ENCODE measurements at places on chromosomes 3 and 15.

- DNase-seq = no peak
Measured at GRCh38 chr15:91692596-91692995, 160.9 kb upstream of the SLCO3A1 start.

DNA sequence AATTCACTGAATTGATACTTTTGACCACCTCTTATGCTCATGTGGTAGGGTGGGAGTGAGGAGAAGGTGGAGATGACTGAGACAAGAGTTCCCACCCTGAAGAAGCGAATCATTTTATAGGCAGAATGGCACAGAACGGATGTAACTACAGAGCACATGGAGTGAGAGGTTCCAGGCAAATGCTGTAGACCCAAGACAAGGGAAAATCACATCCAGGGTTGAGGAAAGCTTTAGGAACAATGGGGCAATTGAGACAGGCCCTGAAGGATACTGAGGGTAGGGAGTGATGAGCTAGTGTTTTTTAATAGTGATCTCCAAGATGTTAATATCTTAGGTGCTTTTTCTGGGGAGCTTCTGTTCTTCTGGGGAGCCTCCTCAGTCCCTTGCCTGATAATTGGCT is 8.1 kb downstream of the PCCB start:
- no peak for DNase-seq

GRCh38 chr3:70518356-70518755 is 205.9 kb upstream of the MDFIC2 start:
- no peak for DNase-seq

DNA sequence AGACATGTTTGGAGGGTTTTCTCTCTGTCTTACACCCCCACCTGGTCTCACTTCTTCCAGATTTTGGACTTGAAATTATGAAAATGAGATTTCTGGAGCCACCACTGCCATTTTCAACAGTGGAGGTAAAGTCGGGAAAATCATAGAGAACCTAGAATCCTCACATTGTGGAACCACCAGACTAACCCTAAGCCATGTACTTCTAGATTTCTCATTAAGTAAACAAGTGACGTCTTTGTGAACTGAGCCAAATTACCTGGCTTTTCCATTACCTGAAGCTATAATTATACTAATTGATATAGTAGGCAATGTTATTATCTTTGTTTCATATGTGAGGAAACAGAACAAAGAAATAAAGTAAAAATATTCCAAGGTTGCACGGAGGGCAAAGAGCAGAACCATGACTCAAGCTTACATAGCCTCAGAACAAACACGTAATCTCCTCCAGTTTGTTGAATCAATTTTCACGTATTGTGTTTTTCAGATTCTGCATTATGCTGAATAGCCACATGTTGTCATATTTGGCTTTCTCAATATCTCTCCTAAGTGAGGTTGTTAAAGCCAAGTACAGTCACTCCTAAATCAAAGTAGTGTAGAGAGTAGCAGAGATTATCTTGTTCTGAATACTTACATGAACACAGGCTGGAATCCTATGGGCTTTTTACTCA is 101.3 kb upstream of the CMC1 start:
- no peak for DNase-seq

- peak; percentile 31 for DNase-seq
Measured at GRCh38 chr3:27632431-27633223, 89.5 kb downstream of the EOMES start.

- no peak for DNase-seq
Measured at GRCh38 chr15:73035221-73035620, 17.0 kb upstream of the NEO1 start.

- DNase-seq = no peak
Measured at GRCh38 chr3:88005066-88005465, 53.7 kb downstream of the CGGBP1 start.

DNA sequence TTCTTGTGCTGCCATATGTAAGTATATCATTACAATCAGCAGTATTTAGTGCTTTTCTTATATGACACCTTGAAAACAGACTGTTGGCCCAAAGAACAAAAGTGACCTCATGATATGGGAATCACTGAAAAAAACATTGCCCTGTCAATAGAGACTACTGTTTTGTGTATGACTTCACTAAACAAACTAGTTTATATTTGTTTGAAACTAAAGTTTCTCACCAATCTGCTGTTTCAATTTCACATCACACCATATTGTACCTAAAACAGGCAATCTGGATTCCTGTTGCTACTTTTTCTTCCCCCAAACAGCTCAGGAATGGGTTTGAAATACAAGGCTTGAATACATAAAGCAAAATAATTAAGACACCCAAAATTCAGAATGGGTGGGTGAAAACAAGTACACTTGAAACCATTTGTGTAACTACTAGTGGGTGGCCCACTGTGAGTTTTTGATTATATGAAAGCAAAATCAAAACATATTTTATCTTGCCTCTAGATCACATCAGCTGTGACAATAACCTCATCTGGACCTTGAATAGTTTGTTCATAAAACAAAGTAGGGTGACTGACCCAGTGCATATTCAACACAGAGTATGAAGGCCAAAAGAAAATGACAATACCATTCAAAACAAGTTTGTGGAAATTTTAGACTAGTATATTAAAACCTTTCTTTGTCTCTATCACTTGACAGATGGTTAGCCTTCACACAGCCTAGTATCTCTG is 5.9 kb downstream of the ZBTB20 start:
- DNase-seq = no peak

Data from SK-N-DZ (cell line).